ENCODE measurements at places on chromosomes 11 and 22.

DNA sequence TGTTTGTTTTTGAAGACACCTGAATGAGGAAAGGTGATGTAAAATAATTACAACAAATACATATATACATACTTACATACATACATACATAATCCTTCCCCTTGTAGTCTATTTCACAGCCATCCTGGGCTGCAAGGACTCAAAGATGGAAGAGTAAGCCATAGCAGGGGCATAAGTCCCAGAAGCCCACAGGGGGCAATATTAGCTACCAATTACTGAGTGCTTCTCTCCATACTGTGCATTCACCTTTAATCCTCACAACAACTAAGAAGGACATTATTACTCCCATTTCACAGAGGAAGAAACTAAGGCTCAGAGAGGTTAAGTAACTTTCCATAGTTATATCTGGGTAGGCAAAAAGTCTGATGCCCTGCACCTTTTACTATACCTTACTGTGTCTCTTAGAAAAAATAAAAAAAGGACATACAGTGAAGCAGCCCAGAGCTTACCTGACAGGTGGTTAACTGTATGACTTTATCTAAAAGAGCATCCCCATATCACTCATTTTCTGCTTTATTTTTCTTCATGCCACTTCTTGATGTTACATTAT lies 2.7 kb downstream of the SERGEF start:
- DNase-seq = no peak

GRCh38 chr11:119293461-119293860 lies 23.5 kb downstream of the MCAM start:
- no peak for DNase-seq

- no peak for DNase-seq
Measured at GRCh38 chr22:19756288-19757128, 4.1 kb upstream of the TBX1 start.

DNA sequence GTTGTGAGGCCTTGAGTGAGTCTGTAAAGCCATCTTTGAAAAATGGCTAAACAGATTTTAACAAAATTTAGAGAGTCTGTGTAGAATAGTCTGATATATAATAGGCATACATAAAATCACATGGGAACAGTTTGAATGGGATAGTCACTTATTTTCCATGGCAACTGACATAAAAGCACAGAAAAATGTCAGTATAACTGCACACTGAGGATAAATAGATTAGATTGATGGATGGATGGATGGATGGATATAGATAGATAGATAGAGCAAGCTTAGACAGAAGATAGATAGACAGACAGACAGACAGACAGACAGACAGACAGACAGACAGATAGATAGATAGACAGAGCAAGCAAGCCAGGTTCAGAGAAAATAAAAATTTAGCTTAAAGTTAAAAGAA lies 660.2 kb upstream of the API5 start:
- DNase-seq = no peak

GRCh38 chr11:62556875-62557631 lies 10.4 kb upstream of the AHNAK start:
- no peak for DNase-seq

- no peak for DNase-seq
Measured at GRCh38 chr11:34366522-34366921, 8.7 kb upstream of the ABTB2 start.

DNA sequence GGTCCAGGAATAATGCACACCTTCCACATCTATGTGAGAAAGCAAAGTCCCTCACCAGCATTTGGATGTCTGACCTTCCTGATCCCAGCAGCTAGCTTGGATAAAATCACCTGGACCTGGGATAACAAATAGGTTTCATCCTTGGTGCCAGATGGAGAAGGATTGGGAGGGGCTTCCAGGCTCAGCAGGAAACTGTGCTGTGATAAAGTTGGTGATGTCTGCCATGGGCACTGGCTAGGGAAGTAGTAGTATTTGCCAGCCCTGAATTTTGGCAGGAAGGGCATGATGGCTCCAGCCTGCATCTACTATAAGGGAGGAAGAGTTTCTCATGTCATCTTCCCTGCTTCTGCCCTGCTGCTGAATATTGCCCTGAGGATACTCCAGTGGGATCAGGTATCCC lies 37.5 kb downstream of the C11orf91 start:
- DNase-seq = no peak

- DNase-seq = no peak
Measured at GRCh38 chr22:20479612-20480196, 15.9 kb downstream of the KLHL22 start.

DNA sequence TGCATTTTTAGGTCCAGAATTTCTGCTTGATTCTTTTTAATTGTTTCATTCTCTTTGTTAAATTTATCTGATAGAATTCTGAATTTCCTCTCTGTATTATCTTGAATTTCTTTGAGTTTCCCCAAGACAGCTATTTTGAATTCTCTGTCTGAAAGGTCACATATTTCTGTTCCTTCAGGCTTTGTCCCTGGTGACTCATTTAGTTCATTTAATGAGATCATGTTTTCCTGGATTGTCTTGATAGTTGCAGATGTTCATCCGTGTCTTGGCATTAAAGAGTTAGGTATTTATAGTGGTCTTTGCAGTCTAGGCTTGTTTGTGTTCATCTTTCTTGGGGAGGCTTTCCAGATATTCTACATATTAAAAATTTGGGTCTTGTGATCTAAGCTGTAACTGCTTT lies 694.8 kb upstream of the CCDC179 start:
- no peak for DNase-seq

- DNase-seq = no peak
Measured at GRCh38 chr22:16810188-16810802, 14.9 kb downstream of the XKR3 start.

DNA sequence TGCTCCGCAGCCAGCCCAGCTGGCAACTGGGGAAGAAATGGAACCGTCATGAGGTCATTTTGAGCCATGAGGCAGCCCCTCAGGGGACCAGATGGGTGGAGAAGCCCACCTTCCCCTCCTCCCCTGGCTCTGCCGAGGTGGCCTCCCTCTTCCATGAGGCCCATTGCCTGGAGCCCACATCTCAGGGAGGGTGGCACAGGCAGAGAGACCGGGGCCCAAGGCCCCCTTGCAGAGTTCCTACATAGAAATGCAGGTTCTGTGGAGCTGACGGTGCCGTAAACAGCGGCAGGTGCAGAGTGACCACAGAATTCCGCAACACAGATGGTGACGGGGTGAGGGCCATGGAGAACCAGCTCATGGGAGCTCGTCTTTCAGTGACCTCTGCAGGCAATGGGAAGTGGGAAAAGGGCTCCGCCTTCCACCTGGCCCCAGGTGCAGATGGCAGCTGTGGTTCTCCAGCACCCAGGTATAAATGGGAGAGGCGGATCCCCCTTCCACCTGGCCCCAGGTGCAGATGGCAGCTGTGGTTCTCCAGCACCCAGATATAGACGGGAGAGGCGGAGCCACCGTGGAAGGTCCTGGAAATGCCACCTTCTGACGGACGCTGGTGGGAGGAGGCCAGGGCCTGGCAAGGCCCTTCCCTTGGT lies 765.4 kb downstream of the BRD1 start:
- DNase-seq = no peak

GRCh38 chr11:72072348-72072747 lies 8.0 kb downstream of the NUMA1 start:
- DNase-seq = no peak

DNA sequence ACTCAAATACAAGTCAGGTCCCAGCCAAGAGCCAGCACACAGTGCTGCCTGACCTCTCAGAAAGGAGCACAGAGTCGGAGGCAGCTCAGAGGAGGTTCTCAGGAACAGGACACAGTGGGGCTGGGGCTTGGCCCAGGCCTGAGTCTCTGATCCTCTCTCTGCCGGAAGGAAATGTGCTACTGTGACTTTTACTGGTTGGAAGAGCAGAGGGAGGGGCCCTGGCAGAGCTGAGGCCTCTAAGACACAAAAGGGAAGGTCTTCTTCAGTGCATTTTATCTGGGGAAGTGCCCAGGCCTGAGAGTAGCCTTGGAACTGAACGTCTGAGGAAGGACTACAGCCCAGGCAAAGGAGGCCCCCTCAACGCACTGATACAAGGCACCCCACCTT lies 16.2 kb upstream of the CASTOR1 start:
- no peak for DNase-seq

DNA sequence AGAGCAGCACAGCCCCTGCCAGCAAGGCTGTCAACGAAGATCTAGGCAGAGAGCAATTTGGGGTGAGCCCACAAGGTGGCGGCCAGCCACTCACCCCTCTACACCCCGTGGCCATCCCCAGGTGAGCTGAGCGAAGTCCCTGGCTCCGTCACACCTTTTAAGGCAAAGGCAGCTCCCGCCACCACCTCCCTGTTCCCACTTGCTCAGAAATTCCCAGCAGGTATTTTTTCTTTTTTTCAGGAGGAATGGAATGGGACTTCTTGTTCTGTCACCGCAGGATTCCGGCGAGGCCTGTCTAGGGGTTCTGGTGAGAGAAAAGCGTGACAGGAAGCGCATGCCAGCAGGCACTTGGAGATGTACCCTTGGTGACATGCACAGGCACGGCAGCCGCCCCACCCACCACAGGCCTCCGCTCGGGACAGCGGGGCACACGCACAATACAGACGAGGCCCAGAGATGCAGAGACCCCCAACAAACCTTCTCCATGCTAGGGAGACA lies 10.0 kb downstream of the RPL3 start:
- DNase-seq = no peak

DNA sequence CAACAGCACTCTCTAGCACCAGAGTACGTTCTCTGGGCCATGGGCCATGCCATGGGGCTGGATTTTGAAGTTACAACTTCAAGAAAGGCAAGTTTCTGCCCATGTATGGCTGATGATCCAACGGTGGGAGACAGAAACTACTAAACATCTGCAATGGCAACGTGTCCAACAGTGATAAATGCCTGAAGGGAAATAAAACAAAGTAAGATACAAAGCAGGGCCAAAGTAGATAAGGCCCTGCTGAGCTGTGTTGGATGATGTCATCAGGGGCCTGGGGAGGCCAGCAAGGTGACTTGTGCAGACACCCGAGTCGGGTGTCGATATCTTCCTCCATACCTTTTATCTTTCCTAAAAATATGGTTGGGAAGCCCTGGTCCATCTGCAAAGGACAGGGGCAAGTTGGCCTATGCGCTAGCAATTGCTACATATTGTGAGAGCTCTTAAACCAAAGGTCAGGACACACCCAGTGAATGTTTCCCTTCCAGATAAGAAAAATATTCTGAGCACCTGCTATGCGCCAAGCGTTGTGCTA lies 487.2 kb downstream of the MN1 start:
- DNase-seq = no peak

DNA sequence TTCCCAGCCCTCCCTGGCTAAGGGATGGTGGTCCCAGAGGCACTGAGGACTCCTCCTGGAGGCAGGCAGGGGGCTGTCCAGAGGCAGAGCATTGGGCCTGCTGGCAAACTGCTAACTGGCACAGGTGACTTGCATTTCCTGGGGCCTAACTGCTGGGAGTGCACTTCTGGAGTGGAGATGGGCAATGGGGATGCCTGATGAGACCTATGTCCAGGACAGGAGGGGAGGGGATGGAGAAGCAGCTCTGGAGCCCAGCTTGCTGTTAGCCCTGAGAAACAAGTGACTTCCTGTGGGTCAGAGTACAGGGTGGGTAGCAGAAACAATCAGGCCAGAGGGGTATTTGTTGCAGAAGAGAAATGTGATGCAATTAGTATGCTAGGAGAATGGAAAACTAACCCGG lies 253.2 kb downstream of the ST3GAL4 start:
- DNase-seq = no peak

- no peak for DNase-seq
Measured at GRCh38 chr11:118048472-118049370, 28.2 kb upstream of the TMPRSS4 start.

GRCh38 chr11:12792590-12792989 lies 118.4 kb downstream of the TEAD1 start:
- no peak for DNase-seq

DNA sequence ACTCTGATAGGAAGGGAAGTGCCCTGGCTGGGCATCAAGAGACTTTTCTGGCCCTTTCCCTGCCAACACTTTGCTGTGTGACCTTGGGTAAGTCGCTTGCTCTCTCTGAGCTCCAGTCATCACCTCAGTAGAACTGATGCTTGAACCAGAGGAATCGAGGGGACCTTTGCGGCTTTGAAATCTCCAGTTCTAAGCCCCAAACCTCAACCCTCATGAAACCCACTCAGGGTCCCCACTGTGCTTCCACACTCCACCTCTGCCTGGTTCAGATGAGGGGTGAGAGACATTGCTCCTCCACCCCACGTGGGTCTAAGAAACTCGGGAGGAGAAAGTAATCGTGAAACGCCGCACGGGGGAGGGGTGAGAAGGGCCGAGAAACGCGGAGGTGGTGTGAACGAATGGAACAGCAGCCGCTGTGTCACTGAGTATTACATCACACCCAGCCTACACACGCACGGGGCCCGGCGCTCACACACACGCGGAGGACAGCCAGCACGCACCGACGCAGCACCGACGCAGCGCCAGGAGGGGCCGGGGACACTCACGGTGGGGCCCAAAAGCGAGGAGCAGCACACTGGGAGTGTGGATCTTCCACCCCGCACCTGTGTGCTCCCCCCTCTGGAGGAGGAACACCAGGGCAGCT lies 4.3 kb downstream of the RTN4RL2 start:
- DNase-seq = no peak

DNA sequence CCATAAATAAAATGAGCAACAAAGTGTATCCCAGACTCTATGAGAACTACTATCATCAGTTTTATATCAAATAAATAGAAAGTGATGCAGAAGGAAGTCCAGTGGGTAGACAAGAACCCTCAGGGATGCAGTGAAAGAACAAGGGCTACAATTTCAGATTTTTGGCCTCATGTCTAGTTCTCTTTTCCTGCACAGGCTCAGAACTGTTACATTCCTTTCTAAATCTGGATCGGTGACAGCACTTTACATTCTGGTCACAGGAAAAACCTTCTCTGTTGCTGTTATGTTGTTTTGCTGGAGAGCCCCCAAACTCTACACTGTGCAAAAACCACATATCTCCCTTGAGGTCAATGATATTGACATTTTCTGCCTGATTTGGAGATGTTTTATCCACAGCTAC lies 108.8 kb upstream of the ANO5 start:
- DNase-seq = no peak

- DNase-seq = no peak
Measured at GRCh38 chr11:82796998-82797961, 63.6 kb upstream of the FAM181B start.

GRCh38 chr11:65583589-65583988 lies 7.7 kb downstream of the EHBP1L1 start:
- DNase-seq = no peak

GRCh38 chr22:35337932-35338331 lies 38.2 kb downstream of the TOM1 start:
- DNase-seq = no peak
